ENCODE measurements at places on chromosomes 6 and 20.

DNA sequence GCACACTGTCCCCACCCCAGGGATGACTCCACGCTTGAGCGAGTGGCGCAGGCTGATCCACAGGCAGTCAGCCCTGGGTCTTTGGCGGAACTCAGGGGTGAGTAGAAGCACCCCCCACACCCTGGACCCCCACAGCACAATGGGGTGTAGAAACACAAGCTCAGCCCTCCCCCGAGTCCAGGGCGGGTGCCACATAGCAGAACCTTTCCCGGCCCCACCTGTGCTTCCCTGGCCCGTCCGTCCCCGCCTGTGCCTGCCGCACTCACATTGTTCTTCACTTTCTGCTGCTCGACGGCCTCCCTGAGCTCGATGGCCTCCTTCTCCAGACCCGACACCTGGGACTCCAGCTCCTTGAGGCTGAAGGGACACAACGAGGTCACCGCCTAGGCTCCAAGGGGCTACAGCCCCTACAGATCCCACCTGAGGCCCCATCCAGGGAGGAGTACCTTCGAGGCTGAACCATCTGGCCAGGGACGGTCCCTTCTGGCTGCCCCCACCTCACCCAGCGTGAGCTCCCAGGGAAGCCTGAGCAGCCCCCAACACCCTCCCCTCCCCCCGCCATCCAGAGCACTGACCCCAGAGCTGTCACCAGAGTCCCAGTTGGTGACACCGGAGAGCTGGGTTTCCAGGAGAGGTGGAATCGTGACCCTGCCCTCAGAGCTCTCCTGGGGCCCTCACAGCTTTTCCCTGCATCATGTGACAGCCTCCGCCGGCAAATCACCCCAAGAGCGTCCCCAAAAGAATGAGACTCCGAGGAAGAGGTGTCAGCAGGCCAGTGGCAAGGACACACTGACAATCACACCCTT is 55.6 kb downstream of the DSTN start:
- DNase-seq = no peak

DNA sequence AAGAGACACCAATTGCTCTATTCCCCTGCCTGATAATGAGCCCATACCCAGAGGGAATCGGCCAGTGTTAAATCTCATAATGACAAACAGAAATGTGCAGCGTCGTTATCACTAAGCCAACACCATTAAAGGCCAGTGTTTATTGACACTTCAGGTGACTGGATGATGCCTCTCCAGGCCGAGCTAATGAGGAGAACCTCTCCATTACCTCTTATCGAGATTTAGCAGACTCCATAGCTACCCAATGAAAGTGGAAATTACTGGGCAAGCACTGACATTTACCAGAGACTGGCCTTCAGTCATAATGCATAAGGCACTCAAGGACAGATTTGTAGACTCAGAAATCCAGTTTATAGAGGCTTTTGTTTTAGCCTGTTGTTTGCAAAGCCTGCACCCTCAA is 669.5 kb downstream of the MAFB start:
- DNase-seq = no peak

GRCh38 chr6:3615391-3616380 is 135.8 kb downstream of the PXDC1 start:
- no peak for DNase-seq

DNA sequence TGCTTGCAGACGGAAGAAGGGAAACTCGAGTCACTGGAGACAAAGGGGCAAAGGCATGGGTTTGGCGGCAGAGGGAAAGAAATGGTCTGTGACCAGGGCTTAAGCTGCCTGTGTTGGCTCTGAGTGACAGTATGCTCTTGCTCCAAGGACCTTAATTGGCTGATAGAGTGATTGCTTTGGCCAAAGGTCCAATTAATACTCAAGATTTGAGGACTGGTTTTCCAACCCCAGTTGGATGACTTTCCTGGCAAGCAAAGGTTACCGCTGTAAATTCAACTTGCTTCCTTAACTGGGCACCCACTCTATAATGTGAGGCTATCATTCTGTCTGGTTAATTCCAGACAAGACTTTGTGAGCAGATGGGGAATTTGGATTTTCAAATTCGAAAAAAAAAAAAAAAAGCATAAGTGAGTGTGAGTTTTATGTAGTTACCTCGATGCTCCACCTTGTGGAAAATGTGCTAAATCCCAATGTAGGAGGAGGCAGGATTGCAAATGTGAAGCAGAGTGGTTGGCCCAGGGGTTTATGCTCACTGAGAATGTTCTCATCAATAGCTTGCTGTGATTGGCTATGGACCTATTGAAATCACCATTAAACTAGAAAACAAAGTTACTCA is 150.7 kb upstream of the GMDS start:
- no peak for DNase-seq

- DNase-seq = no peak
These were observed 157.6 kb downstream of the SH3BGRL2 start for GRCh38 chr6:79788756-79789155.

DNA sequence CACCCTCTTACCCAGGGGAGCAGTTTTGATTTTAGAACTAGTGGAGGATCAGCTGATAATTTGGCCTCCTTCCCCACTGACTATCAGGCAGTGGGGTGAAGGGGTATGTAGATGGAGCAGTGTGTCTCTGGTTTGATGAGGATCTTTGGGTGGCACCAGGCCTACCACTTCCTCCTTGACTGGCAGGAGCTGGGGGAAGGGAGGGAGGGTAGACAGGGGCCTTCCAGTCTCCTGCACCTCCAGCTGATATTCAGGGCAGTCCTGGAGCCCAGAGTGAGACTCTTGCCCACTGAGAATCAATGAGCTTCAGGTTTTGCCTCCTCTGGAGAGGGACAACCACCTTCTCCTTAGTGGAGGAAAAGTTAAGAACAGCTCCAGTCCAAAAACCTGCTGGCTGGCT is 3.2 kb downstream of the DEF6 start:
- no peak for DNase-seq

- DNase-seq = no peak
These were observed 43.3 kb downstream of the SLC26A8 start for GRCh38 chr6:35980991-35981645.

GRCh38 chr6:133240511-133241085 is 559 bp upstream of the EYA4 start:
- DNase-seq = no peak

DNA sequence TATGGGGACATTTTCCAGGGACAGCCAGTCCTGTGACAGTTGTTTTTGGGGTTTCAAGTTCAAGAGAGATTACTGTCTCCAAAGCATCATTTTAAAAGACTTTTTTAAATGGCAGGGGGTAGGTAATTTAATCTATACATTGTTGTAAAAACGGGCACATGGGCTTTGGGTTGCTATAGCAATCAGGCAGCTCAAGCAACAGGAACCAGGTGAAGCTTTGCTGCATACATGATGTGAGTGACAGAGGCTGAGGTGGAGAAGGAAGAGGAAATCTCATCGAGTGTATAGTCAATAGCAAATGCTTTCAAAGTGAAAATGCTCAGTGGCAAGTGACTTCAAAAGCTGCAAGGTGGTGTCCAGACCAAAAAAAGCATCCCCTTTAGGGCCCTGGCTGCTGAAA is 277.4 kb upstream of the JAG1 start:
- no peak for DNase-seq

- DNase-seq = no peak
These were observed 62.6 kb upstream of the PMEPA1 start for GRCh38 chr20:57772349-57772964.

GRCh38 chr20:50610212-50610718 is 81.1 kb downstream of the RIPOR3 start:
- DNase-seq = no peak

GRCh38 chr6:98941319-98941718 is 6.4 kb downstream of the FBXL4 start:
- no peak for DNase-seq

DNA sequence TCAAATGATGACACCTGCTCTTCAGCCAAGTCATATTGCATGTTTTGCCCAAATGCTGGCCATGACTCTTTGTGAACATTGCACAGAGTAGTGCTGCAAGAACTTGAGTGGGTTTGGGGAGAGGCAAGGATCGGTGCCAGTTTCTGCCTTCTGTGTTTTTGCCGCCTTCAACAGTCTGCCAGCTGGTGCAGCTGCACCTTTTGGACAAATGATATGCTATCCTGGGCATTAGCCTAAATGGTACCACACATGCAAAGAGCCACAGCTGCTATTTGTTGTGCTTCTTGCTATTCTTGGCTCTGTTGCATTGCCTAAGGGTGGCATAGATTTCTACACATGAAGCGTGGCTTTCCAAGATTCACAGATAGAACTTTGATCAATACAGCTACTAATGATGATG is 189.0 kb upstream of the CCN2 start:
- DNase-seq = no peak

- DNase-seq = no peak
These were observed 9.5 kb upstream of the PARD6B start for GRCh38 chr20:50721881-50722281.

DNA sequence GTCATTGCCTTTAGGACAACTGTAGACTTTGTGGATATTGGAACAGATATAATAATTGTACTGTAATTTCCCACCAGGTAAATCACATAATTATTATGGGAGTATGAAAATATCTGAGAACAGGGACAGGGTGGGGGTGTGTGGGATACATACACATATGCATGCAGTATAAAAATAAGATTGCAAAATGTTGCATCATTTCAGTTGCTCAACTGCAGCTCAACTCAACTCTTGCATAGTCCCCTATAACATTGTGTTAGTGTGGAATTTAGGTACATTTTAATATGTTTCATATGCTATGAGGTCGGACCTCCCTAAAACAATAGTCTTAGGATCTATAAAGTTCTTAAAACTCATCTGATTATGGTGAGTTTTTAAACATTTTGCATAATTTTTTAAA is 275.0 kb upstream of the FLRT3 start:
- no peak for DNase-seq

- no peak for DNase-seq
These were observed 12.2 kb downstream of the TREM1 start for GRCh38 chr6:41274256-41274655.

GRCh38 chr20:19901226-19901625 is 115.9 kb upstream of the NAA20 start:
- no peak for DNase-seq

DNA sequence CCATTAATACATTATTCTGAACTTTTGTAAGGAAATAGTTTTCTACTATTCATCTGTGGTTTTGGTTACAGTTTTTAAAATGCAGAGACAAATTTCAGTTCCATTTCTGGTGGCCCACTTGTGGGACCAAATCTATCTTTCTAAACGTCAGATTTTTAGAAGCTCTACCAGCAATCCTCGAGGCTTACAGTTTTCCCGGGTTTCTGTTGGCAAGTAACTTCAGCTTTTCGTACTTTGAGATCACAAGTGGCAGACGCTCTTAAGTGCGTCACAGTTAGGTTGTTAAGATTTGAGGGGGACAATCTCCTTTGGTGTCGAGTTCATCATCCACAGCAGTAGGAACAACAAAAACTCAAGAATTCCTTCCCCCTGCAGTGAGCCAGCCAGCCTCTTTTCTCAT is 60.0 kb downstream of the JARID2 start:
- no peak for DNase-seq

DNA sequence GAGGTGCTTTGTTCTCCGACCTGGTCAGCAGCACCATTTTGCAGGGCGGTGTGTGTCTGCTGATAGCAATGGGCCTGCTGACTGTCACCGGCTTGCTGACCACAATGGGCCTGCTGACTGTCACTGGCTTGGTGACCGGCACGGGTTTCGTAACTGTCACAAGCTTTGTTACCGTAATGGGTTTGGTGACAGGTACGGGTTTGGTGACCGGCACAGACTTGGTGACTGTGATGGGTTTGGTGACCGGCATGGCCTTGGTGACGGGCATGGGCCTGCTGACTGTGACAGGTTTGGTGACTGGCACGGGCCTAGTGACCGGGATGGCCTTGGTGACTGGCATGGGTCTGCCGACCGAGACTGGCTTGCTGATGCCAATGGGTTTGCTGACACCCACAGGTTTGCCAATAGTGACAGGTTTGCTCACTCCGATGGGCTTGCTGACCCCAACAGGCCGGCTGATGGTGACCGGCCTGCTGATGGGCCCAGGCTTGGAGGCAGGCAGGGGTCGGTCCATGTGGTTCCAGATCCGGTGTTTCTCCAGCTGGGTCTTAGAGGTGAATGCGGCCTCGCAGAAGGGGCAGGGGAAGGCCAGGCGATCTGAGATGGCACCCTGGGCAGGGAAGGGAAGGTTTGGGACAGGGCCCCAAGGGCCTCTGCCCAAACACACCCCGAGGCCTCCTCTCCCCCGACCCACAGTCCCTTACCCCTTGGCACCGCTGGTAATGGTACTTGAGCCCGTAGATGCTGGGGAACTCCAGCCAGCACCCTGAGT is 3.4 kb downstream of the ZNF512B start:
- DNase-seq = no peak

DNA sequence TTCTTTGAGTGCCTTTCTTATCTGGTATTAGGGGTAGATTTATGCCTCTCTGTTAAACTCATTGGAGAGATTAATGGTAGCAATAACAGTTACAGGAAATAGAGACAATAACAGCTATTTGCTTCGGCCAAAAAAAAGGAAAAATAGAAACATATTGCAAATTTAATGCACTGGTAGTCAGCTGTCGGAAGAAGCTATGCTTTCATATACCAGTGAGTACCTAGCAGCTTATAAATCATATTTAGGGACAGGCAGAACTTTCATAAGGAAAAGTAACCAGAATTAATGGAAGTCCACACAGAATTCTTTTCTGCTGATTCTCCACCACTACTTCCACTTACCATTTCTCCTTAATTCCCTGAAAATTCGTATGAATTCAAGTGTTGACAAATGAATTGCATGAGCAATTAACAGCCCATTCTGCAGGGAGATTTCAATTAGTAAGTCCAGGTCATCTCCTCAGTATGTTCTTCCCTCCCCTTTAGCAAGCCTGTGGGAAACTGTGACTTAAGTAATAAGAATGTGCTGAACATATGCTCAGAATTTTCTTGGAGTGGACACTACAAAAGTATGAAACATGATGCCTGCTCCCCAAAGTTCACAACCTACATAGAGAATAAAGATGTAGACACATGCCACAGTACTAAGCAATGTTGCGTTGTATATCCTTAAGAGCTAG is 196.7 kb upstream of the KCNQ5 start:
- DNase-seq = peak; percentile 51

DNA sequence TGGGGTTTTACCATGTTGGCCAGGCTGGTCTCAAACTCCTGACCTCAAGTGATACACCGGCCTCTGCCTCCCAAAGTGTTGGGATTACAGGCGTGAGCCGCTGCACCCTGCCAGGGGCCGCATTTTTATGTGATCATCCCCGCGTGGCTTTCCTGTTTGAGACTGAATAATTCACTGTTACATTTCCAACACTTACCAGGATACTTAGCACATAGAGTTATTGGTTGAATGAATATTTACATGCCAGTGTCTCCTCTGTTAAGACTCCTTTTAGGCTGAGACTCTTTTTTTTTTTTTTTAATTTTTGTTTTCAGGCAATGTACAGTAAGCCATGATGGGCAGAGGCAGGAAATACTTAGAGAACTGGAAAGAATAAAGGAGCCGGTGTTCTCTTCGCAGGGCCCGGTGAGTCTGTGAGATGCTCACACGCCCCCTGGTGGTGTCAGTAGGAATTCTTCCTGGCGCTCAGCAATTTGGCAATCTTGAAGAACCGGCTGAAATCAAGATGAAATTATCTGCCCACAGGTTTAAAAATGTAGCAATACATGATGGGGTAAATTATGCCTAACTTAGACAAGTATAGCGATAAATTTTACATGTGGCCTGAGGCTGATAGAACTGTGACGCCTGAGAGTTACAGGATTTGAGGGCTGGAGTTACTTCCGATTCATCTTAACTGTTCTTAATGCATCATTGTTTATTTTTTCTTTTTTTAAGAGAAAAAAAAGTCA is 7.6 kb upstream of the RNF114 start:
- peak; percentile 57 for DNase-seq
